Left lobe of liver (tissue), 2 donors: ENCODE measurements at places on chromosomes 6 and 20. TPM values are rescaled to one million over a fixed set of nuclear protein-coding genes. Genes with fewer than 3 reads are reported as not detected.

GRCh38 chr6:15309611-15310283 lies 63.9 kb downstream of the JARID2 start:
- no peak for DNase-seq

KHDC1L gene
- total RNA-seq = not detected

DNA sequence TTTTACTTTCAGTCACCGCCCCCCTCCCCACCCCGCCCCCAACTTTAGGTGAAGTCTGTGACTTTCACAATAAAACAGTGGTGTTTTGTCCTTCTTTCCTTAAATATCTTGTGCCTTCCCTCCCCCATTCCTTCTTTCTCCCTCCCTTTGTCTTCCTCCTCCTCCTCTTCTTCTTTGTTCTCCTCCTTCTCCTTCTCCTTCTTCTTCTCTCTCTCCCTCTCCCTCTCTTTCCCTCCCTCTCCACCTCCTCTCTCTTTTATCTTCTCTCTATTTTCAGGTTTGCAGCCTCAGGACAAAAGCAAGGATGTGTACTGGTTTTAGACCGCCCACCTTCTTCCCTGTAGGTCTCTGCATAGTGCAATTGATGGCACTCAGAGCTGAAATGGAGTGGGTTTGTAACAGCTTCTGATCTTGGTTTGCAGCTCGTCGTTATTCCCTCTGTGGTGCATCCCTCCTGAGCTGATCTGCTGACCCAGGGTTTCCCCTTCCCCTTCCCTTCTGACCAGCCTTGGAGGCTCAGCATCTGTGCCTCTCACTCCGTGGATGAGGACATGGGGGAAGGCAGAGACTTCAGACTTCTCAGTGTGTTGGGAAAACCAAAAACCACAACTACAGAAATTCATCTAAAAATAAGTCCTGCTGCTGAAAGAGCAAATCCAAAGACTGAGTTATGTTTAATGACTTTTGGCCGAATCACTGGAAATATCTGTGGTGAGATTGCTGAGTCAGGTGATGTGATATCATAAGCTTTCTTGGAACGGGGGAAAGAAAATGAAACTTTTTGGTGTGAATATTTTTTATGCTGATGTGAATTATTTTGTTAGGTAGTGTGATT lies 6.9 kb downstream of the VGLL2 start:
- no peak for DNase-seq

GRCh38 chr20:64041040-64041780 lies 5.2 kb downstream of the C20orf204 start:
- no peak for DNase-seq

SEMG1 gene
- total RNA-seq = not detected
